ENCODE measurements at places on chromosomes 2 and 18.

- no peak for DNase-seq
These were observed 11.3 kb downstream of the SOS1 start for GRCh38 chr2:39109537-39109936.

DNA sequence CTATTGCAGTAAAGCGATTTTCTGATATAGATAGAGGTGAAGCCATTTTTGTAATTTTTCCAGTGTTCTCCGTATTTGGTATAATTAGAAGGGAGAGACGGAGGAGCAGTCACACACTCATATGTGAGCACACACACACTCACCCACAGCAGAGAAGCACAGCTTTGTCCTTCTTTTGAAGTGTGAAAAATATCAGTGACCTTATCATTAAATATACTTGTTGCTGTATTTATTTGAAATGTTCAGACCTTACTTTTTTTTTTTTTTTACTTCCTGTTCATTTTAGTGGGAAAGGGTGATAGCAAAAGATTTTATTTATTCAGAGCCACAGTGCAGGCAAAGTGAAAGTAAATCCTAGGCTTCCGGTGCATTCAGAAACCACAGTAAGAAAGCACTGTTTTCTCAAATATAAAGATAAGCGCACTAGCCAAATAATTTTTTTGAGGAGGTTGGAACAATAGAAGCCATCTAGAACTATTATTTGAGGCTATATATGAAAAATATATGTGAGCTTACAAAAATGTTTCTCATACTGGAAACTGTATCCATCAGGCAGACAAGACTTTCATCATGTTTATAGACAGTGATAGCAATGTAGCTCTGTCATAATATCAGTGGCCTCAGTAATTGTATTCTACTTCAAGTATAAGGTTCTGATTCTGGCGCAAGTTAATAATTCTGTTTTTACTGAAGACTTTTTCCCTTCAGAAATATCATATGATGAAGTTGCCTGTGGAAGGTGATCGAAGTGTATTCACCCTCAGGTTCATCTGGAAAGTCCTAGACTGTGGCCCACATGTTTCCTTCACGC lies 37.2 kb downstream of the TSHZ1 start:
- peak; percentile 61 for DNase-seq

DNA sequence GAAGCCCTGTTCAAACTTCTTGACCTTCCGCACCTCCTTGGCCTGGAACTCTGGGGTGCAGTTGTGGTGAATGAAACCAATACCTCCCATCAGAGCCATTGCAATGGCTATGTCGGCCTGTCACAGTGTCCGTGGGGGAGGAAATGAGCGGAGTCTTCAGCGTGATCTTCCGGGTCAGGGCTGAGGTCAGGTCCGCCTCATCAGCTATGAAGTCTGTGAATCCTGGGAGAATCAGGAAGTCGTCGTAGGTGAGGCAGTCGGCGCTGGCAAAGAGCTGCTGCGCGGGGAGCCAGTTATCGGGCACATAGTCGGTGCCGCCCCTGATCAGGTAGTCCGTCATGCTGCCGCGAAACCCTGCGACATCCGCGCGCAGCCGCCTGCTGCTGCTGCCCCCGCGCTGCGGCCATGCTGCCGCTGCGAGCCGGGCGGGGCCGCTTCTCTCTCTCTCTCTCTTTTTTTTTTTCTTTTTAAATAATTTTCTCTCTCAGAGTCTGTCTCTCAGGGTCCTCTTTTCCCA lies 154.1 kb upstream of the ZSWIM2 start:
- DNase-seq = no peak

DNA sequence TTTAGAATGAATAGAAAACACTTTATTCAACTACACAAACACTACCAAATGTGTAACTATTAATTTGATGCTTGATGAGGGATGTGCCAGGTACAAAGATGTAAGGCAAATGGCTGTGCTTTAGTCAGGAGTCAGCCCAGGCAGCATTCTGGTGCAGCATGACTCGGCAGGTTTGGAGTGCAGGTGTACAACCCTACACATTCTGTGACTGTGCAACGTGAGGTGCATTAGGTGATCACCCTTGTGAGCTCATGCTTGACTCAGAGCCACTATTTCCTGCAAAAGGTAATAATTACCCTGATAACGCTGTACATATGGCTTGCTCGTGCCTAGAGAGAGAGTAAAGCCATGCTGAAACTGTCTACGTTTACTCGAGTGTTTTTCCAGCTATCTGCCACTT lies 288.7 kb upstream of the DSEL start:
- DNase-seq = no peak

DNA sequence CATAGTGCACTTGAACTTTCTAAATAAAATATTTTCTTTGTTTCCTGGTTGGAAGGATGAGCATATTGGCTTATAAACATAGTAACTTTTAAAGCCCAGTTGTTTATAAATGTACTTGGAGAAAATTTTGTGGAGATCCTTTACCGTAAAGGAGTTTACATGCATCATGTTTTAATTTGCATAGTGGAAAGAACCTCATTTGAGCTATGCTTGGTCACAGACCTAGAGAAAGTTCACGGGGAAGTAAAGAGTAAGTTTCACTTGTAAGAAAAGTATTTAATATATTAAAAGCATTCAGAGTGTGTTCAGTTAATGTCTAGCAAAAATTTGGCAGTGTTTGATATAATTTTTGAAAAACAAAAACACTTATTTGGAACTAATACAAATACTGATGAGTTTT lies 45.3 kb downstream of the PIKFYVE start:
- no peak for DNase-seq

- no peak for DNase-seq
These were observed 628.0 kb downstream of the ZEB2 start for GRCh38 chr2:143891879-143892308.

GRCh38 chr2:141968433-141968832 lies 162.4 kb downstream of the LRP1B start:
- no peak for DNase-seq

DNA sequence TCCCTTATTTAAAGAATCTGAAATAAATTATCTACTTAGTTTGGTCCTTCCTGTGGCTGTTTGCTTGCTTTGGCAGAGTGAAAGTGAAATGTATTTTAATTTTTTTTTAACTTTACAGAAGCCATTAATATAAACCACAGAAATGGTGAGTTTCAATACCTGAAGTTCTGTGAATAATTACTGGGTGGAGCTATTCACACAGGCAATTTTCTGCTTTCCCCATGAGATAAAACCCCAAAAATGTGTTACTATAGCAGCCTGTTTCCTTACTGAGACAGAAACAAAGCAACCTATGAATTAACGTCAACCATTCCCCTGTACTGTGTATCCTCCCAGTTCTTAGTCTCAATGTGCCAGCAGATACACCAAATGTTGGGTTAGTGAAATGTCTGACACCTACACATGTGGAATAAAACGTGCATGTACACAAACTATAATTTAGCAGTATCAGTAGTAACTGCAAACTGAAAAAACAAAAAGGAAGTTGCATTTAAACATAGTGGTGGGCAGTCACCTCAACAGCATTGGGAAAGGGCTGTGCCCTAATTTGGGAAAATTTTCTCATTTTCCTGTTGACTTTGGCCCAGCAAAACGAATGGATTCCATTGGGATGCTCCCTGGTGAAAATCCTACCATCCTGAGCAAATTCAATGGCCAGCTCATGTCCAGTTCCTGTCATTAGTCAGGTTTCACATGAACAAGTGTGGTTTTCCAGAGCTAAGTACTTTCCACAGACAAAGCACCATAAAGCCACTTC lies 73.1 kb upstream of the RMDN2 start:
- DNase-seq = no peak

DNA sequence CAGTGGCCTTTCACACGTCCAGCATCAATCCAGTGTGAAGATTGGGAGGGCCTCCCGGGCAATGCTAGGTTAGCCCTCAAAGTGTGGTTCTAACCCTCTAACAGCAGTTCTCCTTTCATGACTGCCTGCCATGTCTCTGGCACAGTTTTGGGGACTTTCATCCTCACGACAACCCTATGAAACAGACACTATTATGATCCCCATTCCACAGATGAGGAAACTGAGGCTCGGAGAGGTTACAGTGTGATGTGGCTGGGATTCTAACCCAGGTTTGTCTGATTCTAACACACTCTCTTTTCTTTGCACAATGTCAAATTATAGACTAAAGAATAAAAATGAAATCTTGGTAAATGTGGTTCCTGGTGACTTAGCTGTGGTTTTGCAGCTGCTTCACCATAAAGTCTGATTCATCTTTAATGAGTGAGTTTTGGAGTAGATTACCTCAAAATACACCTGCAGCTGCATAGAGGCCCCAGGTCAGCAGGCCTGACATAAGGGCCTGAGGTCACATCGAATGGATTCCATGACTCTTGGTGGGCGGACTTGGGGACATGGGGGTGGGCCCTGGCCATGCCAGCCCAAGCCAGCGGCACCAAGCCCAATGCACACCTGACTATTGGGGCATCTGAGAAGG lies 214.4 kb downstream of the GLI2 start:
- no peak for DNase-seq

GRCh38 chr2:28002181-28002580 lies 111.7 kb downstream of the BABAM2 start:
- no peak for DNase-seq

GRCh38 chr2:237201461-237202287 lies 116.0 kb downstream of the COPS8 start:
- peak; percentile 98 for DNase-seq

DNA sequence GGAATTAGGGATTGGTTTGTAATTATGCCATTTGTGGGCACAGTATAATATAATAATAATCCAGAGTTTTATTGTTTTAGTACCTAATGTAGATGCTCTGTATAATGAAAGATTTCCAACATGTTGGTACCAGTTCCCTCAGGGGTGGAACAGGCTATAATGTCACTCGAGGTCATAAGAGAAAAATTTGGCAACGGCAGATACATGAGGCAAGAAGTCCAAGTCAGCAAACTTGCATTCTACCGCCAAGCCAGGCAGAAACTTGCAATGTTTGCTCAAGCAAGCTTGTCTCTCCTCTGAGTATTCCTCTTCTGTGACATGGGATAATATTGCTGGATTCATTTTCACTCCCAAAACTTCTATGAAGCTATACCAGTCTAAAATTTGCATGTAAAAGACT lies 520.0 kb upstream of the SALL3 start:
- DNase-seq = no peak

DNA sequence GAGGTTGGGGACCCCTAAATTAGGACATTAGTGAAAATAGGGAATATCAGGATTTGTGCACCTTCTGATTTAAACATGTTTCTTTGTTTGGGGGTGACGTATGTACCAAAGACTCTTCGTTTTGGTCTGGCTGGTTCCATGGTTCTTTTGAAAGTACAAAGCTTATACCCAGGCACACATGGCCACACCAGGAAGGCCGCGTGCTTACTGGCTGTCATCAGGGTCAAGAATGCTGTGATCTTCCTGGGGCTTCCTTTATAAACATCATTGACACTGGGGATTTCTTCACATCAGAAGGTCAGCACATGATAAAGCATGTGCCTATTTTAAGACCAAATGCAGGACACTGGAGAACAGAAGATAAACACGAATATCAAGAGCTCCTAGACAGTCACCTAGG lies 230.6 kb upstream of the ID2 start:
- no peak for DNase-seq

- peak; percentile 47 for DNase-seq
These were observed 104.5 kb upstream of the UGP2 start for GRCh38 chr2:63737081-63737751.

- DNase-seq = peak; percentile 83
These were observed at the start of the genes PEX13 and PUS10 for GRCh38 chr2:61017556-61018317. TSS of gene PEX13 (plus strand) at chr2:61017720. CDS start at chr2:61017760, 40 bp downstream. TSS of gene PUS10 (minus strand) at chr2:61018255. CDS start at chr2:61011890, 6,365 bp downstream.

GRCh38 chr2:11390399-11390658 lies 45.9 kb upstream of the ROCK2 start:
- no peak for DNase-seq

DNA sequence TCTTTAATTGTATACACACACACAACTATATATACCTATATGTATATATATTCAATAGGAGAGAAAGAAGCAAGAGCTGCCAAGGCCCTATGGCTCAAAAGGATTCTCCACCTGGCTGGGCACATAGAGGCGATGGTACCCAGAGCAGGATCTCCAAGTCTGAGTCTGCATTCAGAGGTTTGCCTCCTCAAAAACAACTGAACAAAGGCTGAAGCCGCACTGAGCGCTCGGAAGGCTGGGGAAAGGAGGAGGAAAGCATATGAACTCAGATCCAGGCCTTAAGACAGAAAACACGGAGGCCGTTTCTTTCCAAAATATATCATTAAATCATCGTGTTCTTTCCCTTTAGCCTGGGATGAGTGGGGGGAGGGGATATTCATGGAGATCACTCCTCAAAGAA lies 3.6 kb downstream of the HOXD12 start:
- DNase-seq = no peak

DNA sequence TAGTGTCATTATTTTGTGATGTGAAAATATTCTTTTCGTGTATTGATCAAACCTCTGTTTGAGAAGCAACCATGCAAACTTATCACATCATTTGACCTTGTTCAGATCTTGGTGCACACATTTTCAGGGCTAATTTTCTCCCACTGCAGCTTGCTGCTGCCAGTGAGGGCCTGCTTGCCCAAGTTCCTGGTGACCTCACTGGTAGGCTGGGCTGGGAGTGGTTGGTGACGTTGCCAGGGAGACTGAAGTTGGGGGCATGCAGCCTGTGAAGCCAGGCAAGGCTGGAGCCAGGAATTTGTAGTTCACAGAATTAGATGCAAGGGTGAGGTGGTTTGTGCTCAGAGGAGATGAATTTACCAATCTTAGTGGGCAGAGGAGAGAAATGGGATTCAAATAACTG lies 38.5 kb downstream of the PARD3B start:
- DNase-seq = no peak

DNA sequence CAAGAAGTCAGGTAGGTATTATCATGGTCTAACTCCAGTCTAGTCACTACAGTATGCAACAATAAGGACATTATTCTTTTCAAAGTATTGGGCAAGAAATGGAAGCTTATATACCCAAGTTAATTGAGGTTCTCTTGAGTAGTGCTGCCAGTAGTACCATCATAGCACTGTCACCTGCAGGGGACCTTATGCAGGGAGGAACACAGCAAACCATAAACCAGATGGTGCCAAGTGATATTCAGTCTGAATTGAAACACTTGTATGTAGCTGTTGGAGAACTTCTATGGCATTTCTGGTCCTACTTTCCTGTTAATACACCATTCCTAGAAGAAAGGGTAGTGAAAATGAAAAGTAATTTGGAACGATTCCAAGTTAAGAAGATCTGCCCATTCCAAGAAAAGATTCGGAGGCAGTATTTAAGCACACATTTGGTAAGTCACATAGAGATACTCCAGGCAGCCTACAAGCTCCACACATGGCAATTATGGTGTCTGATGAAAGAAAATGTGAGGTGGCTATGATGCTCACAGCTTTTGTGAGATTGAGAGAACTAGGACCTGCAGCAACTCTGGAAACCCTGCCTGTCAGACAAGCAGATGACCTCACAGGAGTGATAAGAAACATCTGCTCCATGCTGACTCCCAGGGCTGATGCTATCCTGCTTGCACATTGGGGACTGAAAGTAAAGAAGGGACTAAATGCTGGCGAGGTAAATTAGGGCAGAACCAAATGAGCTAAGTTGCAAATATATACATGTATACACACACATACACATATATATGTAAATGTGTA lies 174.7 kb downstream of the MC4R start:
- no peak for DNase-seq

- no peak for DNase-seq
These were observed 59.7 kb downstream of the SCG2 start for GRCh38 chr2:223542501-223542900.
